ENCODE measurements at places on chromosomes 1 and 21.
A peak's percentile ranks its signal among the peaks of the same experiment; 100 is the strongest.

GRCh38 chr1:228494391-228494790 lies 7.2 kb downstream of the RNF187 start:
- no peak for DNase-seq

- no peak for DNase-seq
Observed at GRCh38 chr1:46528297-46528955, 23.0 kb downstream of the KNCN start.

- DNase-seq, result no peak
Observed at GRCh38 chr1:113508364-113509164, 118.2 kb downstream of the MAGI3 start.

DNA sequence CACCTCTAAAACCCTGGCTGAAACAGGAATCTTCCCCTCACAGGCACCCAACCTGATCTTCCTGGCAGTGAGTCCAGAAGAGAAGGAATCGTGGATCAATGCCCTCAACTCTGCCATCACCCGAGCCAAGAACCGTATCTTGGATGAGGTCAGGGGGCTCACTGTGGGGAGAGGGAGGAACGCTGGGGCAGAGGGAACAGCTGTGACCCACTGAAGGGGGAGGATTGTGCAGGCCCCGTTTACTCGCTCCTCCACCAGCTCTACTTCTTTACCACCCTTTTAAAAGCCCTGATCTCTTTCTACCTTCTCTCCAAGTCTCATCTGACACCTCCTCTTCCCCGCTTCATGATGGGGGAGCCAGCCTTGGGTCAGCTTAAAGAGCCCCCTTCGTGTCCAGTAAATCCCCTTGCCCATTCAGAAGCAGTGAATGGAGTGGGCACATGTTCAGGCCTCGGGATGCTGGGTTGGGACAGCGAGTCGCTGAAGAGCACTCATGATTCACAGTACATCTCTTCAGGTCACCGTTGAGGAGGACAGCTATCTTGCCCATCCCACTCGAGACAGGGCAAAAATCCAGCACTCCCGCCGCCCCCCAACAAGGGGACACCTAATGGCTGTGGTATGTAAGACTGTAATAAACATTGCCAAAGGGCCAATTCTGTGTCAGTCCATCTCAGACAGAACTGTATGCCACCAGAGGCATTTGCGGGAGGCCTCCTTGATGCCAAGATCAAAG lies 7.3 kb downstream of the PLEKHO1 start:
- no peak for DNase-seq

DNA sequence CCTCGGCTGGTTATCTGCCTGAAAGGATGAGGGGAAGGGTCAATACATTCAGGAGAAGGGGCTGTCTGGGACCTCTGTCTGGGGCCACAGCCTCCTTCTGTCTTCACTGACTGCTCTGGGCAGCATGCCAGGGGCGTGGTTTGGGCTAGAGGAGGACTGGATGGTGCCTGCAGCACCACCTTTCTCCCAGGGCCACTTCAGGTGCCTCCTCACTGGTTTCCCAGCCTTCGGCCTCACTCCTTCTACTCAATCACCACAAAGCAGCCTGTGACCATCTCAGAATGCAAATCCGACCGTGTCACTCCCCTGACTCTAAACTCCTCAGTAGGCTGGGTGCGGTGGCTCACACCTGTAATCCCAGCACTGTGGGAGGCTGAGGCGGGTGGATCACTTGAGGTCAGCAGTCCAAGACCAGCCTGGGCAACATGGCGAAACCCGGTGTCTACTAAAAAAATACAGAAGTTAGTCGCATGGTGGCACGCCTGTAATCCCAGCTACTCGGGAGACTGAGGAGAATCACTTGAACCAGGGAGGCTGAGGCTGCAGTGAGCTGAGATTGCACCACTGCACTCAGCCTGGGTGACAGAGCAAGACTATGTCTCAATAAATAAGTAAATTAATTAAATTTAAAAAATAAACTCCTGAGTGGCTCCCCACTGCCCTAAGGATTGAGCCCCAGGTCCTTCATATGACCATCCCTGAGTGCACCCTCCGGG lies 50.1 kb upstream of the ECE1 start:
- DNase-seq, result no peak

- DNase-seq, result no peak
Observed at GRCh38 chr1:26096471-26096870, 15.2 kb upstream of the PDIK1L start.

DNA sequence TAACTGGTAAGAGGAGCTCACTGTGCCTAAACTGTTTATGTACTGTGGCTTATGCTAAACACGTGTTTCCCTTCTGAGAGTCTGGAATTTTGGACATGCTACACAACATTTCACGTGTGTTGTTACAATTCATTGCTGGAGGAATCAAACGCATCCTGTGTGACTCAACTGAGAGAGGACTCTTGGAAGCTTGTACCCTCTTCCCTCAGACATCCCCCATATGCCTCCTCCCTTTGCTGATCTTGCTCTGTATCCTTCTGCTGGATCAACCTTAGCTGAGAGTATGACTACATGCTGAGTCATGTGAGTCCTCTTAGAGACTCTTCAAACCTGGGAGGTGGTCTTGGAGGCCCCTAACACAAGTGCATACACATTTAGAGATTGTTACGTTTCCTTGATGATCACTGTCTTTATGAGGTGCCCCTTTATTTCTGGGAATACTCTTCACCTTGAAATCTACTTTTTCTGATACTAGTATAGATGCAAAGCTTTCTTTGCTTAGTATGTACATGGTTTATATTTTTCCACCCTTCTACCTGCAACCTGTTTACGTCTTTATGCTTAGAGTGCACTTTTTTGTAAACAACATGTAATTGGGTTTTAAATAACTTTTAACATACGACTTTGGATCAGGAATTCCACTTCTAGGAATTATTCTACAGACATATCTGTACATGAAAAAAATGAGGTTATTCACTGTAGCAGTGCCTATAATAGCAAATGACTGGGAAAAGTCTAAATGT lies 8.7 kb downstream of the NPHP4 start:
- DNase-seq, result no peak

DNA sequence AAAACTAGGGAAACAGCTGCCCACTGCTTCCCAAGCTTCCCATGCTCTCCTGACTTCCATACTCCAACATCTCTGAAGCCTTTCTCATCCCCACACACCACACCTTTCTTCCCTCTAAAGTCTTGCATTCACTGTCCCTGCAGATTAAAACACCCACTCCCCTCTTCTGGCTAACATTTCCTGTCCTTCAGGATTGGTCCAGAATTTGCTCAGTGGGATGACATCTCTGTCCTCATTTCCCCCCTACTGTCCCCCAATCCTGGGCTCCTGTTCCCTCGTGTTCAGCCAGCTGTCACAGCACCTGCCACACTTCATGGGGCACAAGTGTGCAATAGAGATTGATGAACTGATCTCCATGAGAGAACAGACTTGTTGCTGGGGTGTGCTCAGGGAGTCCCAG lies 82.7 kb downstream of the KCND3 start:
- DNase-seq, result no peak

DNA sequence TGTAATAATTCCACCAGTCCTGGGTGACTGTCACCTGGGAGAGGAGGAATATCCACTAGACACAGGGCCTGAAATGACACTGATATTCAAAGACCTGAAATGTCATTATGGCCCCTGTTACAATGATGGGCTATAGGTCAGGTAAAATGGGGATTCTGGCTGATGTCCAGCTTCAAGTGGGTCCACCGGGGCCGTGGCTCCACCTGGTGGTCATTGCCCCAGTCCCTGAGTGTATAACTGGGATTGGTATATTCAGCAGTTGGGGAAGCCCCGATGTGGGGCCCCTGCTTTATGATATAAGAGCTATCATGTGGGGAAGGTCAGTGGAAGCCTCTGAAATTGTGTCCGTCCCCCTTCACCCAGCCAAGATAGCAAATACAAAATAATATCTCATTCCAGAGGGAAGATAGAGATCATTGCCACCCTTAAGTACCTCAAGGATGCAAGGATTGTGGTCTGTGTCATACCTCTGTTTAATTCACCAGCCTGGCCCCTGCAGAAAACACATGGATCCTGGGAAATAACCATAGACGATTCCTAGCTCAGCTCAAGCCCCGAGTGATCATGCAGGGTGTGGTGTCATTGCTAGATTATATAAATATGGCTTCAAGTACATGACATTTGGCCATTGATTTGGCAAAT lies 19.4 kb downstream of the PLEKHO1 start:
- peak; percentile 61 for DNase-seq

DNA sequence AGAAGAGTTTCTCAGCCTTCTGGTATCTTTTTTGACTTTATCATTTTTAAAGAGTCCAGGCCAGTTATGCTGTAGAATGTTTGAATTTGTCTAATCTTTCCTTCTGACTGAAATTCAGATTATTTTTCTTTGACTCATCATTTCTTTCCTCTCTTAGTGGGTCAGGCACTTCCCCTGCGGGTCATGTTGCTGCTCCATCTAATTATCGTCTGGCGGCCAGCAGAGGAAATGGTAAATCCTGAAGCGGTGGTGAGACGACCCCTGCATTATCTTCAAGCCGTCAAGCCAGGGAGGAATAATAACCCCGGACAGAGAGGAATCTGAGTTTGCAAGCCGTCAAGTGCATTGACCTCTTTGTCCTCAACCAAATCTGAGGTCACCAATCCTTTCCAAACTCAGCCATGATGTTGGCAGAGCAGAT lies 102.1 kb downstream of the ADSS2 start:
- no peak for DNase-seq

GRCh38 chr1:3012456-3013291 lies 8.6 kb upstream of the ACTRT2 start:
- DNase-seq, result no peak

- DNase-seq, result no peak
Observed at GRCh38 chr1:31757989-31758388, 6.2 kb downstream of the ADGRB2 start.

DNA sequence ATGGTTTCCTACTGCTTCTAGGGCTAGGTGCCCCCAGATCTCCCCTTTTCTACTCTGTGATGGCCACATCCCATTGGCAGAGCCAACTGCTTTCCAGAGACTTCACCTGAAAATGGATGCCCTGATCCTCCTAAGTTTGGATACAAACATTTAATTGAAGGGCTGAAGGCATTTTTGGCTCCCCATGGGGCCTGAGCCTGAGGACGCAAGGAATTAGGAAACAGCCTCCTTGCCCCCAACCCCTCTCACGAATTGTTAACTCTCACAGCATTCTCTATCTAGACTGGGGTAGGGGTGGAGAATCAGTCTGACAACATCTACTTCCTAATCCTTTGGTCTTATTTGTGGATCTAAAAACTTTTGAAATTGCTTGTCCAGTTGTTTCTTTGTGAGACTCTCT lies 108.5 kb upstream of the KCNK2 start:
- DNase-seq, result no peak

DNA sequence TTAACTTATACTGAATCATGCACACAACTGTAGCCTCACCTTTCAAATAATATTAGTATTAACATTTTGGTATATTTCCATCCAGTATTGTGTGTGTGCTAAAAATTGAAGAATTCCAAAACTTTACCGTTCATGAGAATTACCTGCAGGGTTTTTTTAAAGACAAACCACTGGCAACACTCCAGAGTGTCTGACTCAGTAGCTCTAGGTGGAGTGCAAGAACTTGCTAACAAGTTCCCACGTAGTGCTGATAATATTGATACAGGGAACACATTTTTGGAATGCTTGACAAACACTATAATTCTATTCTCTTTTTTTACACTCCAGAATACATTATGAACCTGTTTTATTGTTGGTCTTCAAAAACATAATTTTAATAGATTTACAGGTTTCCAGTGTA lies 27.7 kb upstream of the SLC5A9 start:
- DNase-seq, result no peak

DNA sequence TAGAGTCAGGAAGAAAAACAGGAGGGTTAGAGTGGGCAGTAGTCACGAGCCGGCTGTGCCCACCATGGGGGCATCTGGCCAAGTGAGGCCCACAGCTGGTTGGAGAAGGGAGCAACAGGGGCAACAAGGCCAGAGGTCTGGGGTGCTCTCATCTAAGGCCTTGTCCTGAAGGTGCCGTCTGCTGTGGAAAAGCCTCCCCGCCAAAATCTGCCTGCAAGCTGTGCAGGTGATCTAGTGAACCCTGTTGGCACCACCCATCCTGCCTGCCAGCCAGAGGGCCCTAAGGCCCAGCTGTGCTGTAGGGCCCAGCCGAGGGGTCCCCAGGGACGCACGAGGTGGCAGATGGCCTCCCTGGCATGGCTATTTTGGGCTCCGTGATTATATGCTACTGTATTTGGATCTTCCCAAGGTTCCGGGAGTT lies 51.3 kb downstream of the LGR6 start:
- DNase-seq, result no peak

DNA sequence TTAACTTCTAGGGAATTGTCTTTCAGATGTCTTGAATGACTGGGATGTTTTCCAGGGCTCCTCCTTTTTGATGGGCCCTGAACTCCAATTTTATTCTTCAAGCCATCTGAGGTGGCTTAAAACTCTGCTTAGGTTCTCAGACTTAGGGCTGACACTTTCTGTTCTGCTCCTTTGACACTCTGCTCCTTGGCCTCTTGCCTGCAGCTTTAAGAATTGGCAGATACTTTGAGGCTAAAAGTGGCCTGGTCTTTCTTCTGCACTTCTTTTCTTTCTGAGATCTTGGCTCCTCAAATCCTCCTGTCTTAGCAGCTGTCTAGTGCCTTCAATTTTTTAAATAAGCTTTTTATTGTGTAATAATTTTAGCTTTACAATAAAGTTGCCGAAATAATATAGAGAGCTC lies 294.6 kb downstream of the RPS6KC1 start:
- DNase-seq, result no peak

DNA sequence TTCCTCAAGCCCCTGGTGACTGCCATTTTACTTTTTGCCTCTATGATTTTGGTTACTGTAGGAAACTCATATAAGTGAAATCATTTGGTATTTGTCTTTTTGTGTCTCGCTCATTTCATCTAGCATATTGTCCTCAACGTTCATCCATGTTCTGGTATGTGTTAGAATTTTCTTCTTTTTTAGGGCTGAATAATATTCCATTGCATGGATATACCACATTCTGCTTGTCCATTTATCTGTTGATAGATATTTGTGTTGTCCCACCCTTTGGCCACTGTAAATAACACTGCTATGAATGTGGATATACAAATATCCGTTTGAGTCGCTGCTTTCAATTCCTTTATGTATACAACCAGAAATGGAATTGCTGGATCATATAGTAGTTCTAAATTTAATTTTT lies 4.5 kb upstream of the GALNT2 start:
- DNase-seq, result no peak

DNA sequence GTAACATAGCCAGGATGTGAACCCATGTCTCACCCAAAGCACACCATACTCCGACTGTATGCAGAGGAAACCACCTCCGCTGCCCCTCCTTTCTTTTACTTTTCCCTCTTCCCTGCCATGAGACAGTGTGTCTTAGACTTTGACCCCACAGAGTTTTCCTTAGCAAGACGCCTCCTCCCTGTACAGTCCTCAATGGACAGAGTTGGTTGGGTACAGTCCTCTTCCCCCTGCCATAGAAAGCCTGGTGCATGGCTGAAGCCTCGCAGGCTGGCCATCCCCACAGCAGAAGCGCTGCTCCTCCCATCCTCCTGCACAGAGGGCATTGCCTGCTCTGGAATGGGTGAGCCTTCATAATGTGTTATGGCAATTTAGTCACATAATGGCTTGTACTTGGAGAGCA lies 127.9 kb downstream of the PLPP3 start:
- DNase-seq, result no peak

All from NCI-H1105 treated with DMSO at 0.1 percent for 48 hours (cell line).